ENCODE measurements at places on chromosomes 1 and 21.

DNA sequence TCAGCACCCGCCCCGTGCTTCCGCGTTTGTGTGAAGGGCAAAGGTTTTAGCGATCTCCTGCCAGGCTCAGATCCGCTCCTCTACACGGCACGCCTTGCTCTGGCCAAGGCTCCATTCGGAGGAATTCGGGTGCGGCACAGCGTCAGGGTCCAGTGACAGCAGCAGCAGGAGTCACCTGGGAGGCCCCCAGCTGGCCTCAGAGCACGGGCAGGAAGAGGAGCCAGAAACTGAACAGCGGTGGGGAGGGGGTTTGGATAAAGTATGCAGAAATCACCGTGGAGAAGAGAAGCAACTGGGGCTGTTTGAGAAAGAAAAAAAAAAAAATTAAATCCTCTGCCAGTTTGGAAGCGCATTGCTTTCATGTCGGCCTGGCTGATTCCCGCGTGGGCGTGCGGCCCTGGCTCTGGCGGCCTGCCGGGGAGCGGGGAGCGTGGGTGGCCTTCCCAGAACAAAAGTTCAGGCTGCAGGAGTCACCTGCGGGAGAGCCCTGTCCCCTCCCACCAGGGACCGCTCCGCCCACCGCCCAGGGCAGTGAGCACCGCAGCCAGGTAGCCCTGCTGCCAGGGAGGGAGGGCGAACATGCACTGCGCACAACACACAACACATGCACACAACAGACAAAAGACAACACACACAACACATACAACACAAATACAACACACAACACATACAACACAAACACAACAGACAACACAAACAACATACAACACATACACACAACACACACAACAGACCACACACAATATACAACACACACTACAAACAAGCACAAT is 107.6 kb downstream of the ETS2 start:
- DNase-seq, result no peak

- DNase-seq, result no peak
Observed at GRCh38 chr1:111480674-111481073, 6.9 kb downstream of the C1orf162 start.

GRCh38 chr21:38858026-38858811 is 52.5 kb downstream of the ETS2 start:
- DNase-seq, result no peak

DNA sequence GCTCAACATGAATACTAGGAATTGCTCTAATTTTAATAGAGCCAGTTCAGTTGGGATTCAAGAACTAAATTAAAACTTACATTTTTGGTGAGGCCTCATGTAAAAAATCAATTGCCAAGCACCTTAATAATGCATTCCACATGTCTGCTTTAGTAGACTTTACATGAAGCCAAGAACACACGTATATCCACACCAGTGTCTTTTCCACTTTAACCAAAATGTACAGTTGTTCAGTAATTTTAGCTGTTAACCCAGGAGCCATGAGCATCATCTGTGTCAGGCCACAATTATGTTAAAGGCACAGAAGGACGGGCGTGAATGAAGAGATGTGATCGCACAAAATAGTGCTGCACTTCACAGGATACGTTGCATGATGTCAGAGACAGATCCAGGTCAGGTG is 136.7 kb downstream of the TLR5 start:
- DNase-seq, result no peak

GRCh38 chr1:89702520-89703045 is 69.7 kb downstream of the LRRC8C start:
- DNase-seq, result no peak

DNA sequence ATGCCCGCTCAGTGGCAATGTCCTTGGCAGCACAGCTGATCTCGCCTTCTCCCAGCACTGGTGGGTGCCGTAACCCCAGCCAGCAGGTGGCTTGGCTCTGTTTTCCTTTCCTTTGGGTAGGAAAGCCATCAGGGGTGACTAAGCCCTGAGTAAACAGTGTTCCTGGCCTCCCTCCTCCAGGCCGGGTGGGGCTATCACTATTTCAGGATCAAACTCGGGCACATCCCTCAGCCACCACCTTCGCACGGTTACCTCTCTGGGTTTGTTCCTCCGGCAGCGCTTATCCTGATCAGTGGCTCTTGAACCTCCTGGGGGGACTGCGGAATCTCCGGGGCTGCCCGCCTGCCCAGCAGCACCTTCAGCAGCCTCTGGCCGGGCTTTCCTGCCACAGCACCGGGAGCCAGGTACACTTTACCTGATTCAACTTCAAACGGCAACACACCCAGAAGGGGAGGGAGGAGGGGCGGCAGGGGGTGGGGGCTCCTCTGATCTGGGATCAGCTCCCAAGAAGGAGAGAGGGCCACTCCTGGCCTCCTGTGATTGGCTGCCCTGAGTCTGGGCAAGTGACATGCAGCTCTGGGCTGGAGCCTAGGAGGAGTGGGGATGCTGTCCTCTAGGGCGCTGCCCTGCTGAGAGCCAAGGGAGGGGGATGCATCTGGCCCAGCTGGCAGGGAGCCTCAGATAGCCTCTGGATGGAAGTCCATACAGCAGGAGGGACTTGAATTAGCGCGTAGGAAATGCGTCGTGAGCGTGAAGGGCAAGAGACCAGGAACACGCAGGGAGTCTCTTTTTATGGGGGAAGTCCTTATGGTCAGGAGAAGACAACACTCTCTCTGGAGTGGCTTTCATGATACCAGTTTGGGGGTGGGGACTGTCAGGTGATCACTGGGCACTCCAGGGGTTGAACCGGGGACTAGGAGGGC is at the start of gene ASCL5:
TSS of gene ASCL5 (minus strand) at position 353 of the 923 bp plus-strand sequence. CDS start 11,812 bp downstream, outside the sequence.
- no peak for DNase-seq

GRCh38 chr1:104807590-104807989 is 1057.9 kb downstream of the AMY1C start:
- no peak for DNase-seq

- DNase-seq, result no peak
Observed at GRCh38 chr1:55522353-55522903, 307.3 kb upstream of the USP24 start.

GRCh38 chr1:179091691-179092165 is 9.9 kb downstream of the TOR3A start:
- DNase-seq, result no peak

DNA sequence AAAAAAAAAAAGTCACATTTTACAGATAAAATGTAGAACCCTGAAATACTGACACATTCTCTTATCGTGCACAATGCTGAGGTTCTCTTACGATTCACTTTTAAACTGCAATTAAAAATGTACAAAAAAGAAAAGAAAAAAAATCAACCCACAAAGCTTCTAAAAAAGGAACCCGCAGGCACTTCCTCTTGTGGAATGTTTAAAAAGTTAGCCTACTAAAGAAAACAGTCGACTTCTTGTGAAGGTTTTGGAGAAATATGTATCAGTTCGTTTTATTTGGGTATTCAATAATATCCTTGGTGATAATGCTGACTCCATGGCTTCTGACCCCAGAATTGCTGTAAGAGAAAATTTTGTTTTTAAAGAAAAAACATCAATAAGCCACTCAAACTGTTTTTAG is 10.2 kb downstream of the HNRNPU start:
- DNase-seq, result no peak

DNA sequence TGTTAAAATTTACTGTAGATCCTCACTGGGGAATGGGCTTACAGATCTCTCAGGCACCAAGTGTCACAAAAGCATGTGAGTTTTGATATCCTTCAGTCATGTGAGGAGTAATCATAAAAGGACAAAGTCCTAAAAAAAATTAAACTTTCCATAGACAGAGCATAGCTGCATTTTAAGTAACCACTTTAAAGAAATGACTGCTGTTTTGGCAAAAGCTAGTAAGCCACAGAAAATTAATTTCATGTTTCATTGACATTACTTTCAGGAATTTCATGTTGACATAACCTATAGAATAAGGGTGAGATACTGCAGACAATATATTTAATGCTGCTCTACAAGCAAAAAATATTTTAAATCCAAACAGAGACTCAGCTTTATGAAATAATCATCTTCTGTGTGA is 156.3 kb downstream of the LYPLAL1 start:
- no peak for DNase-seq

- DNase-seq, result no peak
Observed at GRCh38 chr1:5836776-5837440, 155.3 kb downstream of the NPHP4 start.

DNA sequence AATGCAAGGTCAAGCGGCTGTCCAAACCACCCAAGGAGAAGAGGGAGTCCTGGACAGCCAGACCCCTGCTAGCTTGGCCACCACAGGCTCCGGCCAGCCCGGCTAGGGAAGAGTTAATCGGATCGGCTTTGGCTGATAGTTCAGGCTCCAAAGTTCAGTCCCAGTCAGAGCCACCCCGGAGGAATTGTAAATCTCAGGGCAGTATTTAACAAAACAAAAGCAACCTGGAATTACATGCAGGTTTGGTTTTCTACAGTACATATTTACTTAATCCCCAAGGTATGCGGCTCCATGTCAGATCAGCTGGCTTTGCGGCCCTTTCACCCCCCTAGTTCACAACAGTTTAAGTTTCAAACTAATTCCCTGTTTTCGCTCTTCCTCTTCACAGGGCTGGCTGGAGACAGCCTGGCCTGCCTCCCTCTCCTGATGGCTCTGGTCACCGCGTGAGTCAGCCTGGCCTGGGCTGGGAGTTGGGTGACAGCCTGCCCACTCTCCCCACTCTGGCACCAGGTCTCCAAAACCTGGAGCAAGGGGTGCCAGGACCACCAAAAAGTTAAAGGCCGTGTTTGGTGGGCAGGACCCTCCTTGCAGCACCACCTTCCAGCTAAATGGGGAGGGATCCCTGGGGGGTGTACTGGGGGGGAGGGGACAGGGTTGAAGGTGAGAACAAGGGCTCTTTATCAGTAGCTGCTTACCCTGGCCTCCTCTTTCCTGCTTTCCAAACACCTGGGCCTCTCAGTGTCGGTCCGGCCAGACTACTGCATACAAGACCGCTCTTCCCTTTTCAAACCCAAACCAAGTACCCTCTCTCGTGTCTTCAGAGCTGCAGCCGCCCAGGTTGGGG is 1.9 kb downstream of the DHRS3 start:
- DNase-seq, result no peak

- no peak for DNase-seq
Observed at GRCh38 chr1:26833432-26834405, 7.2 kb downstream of the ZDHHC18 start.

DNA sequence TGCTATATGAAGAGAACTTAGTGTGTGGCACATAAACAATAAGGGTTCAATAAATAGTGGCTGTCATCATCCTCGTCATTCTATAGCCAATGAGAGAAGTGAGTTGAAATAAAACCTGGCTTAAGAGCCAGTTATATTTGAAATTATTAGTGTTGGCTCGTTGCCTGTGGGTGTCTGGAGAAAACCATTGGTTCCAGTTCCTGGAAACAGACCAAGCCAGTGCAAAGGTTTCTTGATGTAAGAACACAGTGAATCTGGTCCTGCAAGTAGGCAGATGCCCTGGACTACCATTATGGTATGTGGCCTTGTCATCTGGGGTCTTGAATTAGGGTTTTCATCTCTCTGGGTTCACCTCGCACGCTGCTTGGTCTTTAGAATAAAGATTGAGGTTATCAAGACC is 43.3 kb downstream of the URB2 start:
- no peak for DNase-seq

GRCh38 chr1:20008391-20008841 is 29.0 kb upstream of the PLA2G2A start:
- DNase-seq, result no peak

DNA sequence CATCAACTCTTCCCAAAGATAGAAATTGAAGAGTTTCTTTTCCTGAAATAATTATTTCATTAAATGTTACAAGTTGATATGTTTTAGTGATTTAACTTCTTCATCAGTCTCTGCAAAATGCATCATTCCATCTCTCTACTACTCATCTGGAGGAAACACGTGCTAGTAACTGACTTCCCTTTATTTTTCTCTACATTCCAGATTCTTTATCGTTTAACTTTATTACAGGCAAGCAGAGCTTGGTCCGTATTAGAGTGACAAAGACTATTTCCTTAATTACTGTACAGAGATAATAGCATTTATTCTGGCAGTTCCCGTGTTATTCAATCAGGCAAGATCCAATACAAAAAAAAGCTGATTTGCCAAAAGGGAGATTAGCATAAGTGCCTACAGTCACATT is 88.6 kb downstream of the TM2D1 start:
- DNase-seq, result no peak

DNA sequence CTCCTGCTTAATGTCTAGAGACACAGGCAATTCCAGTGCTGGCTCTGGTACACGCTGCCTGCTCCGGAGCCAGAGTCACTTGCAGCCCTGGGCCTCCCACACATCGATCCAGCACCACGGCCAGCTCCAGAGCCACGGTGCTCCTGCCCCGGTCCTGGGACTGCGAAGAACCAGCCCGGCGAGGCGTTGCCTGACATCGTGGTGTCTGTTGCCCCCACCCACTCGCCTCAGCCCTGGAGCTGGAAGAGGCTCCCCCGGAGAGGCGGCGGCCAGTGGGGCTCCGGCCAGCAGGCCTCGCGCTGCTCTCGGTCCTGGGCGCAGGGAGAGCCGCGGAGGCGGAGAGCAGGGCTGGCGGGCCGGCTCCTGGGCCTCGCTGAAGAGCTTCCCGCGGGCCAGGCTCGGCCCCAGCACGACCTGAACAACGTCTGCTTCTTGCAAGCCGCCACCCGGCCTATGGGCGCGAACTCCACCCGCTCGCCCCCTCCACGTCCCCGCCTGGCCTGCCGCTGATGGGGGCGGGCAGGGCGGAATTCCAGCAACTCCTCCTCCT is 364.8 kb downstream of the CEP170 start:
- no peak for DNase-seq

- no peak for DNase-seq
Observed at GRCh38 chr1:64511044-64511443, 41.1 kb downstream of the CACHD1 start.

- peak; percentile 55 for DNase-seq
Observed at GRCh38 chr1:39214021-39214713, 9.7 kb downstream of the MACF1 start.

GRCh38 chr21:25709684-25710265 is 24.9 kb downstream of the ATP5PF start:
- no peak for DNase-seq

DNA sequence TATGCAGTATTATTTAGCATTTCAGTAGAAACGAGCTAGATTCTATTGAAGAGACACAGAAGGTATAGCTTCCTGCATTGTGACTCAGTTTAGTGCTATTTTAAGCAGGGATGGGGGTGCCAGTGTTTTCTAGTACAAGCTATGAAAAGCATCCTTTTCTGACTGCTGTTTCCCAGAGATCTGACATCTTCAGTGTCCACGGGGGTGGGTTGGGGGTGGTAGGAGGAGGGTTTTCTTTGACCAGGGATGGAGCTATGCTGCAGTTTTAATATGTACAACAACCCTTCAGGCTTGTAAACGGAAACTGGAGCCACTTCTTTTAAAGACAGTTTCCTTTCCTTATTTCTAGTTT is 2.7 kb upstream of the NEGR1 start:
- DNase-seq, result peak; percentile 26

DNA sequence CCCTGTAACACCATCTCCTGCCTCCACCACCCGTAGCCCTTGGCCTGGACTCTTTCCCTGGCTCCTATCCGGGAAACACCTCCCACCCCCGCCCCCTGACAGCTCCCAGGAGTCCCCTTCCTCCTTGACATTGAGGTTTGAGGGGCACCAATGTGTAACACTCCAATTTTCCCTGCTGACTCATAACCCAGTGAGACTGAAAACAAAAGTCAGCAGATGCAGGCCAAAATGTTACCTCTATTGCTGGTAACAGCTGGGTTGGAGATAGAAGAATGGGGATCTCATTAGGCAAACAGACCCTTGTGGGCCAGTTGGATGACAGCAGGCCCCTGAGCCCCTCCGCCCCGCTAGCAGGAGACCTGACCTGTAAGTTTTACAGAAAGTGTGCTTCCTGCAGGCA is 237.2 kb downstream of the KAZN start:
- DNase-seq, result no peak

All from head of caudate nucleus (tissue), 42 donors.